ENCODE measurements at places on chromosomes 3 and 15.

GRCh38 chr3:186754006-186754405 lies 29.4 kb upstream of the EIF4A2 start:
- DNase-seq: no peak

- DNase-seq: no peak
Measured at GRCh38 chr3:149726716-149727407, 25.4 kb downstream of the COMMD2 start.

DNA sequence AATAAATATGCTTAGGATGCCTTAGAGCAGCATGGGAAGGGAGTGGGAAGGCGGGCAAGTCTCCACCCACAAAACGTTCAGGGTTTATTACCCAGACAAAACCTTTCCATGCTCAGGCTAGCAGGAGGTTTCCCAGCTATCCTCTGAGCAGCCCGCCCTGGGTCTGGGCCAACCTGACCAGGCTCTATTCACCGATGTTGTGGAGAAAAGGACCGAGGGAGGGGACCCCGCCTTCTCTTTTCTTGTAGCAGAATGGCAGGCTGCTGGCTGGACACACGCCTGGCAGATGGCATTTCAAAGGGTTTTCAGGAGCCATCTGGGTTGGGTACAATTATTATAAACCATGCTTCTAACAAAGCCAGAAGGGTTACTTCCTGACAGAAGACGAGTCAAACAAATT lies 540.9 kb downstream of the MAGI1 start:
- DNase-seq: no peak

GRCh38 chr3:193564012-193564411 lies 9.3 kb upstream of the ATP13A4 start:
- DNase-seq: no peak

DNA sequence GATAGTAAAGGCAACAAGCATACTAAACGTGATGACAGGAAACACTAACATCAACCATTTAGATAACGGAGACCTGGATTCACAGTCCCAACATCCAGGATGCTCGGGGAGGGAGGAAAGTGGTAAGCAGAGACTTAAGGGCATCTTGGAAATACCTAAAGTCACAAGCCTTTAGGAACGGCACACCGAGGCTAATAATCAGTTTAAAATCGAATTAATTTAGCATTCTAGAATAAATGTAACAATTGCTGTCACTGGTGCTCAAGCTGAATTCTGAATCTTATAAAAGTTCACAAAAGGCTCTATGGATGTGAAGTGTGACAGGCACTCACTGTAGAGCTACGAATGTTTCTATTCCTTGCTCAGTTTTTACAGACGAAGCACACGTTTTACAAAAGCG lies 1.3 kb downstream of the CD47 start:
- DNase-seq: no peak

DNA sequence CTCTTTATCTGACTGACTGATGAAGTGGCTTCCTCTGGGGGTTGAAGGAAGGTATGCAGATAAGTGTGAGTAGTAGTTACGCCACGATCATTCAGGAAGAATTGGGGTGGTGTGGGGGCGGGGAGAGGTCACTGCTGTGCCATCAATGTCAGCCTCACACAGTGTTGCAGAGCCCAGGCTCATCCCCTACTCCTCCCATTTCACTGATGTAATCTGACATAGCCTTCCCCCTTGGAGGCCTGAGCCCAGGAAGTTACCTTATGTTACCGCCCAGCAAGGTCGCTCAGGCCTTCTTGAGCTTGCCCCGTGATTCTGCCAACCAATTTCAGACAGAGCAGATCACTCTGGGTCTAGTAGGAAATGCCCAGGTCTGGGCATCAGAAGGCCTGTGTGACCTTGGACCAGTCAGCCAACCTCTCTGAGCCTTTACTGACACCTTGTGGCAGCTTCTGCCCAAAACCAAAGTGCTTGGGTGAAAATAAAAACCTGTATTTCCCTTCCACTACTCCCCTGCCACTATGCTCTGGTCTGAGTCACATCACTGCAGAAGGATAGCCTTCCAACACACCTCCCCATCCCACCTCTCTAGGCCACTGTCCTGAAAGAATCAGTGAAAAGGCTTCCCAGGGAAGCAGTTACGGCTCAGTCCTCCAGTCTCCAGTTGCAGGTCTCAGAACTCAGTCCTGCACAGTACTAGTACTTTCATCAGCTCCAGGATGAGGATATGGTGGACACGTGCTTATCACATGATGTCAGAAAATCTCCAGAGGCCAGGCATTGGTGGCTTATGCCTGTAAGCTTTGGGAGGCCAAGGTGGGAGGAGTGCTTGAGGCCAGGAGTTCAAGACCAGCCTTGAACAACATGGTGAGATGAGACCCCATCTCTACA lies 28.1 kb upstream of the INSYN1 start:
- no peak for DNase-seq

- no peak for DNase-seq
Measured at GRCh38 chr15:77535845-77536244, 96.9 kb downstream of the LINGO1 start.

GRCh38 chr15:40764629-40765103 lies 798 bp downstream of the GCHFR start:
- DNase-seq: no peak

GRCh38 chr15:101406036-101406435 lies 83.5 kb downstream of the PCSK6 start:
- DNase-seq: no peak

- no peak for DNase-seq
Measured at GRCh38 chr3:54691289-54691771, 236.5 kb downstream of the LRTM1 start.

DNA sequence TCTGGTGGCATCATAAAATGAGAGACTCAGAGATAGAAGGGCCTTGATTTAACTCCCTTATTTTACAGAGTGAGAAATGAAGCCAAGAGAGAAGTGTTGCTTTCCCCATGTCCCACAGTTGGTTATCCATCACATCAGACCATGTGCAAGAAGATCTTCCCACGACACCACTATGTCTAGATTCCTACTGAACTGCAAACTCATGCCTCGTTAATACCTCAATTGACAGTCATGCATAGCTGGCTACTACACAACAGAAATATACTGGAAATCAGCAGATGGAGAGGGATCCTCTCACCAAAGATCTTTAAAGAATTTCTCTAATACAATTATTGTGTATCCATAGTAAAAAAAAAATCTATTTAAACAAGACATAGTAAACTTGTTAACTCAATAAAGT lies 33.3 kb downstream of the PEAK1 start:
- DNase-seq: no peak

GRCh38 chr3:171932153-171932611 lies 89.0 kb downstream of the TMEM212 start:
- no peak for DNase-seq

GRCh38 chr15:87362531-87362930 lies 894.0 kb downstream of the NTRK3 start:
- DNase-seq: no peak

- DNase-seq: no peak
Measured at GRCh38 chr3:9430733-9431132, 33.3 kb downstream of the SETD5 start.

- DNase-seq: no peak
Measured at GRCh38 chr3:136141291-136141785, 54.8 kb downstream of the MSL2 start.

DNA sequence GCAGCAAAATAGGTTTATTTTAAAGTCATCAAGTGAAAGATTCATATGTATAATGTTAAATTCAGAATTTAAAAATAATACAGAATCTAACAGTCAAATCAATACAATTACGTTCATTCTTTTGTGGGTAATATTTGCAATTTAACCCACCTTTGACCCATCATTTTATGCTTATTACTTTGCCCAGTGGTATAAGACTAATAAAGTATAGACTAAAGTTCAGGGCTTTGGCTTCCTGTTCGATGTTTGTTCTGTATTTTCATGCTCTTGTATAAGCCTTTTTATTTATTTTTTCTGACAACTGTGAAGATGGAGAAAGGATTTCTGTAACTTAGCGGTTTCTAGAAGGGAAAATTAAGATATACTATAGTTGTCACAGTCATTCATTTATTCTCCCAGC lies 44.3 kb upstream of the EIF3J start:
- no peak for DNase-seq

DNA sequence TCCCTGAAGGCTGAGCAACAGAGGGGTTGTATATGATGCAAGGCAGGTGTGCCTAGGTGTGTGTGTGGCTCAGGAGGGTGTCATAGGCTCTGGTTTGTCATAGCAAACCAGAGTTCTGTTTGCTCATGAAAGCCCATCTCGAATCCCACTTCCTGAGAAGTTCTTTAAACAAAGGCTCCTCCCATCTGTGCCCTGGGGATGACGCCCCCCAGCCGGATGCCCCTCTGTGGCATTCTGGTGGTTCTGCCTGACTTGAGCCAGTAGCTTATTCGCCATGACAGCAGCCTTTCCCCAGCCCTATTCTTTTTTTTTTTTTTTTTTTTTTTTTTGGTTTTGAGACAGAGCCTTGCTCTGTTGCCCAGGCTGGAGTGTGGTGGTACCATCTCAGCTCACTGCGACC lies 45.4 kb downstream of the PDIA5 start:
- DNase-seq: no peak

GRCh38 chr3:44359146-44359751 lies 20.7 kb downstream of the TCAIM start:
- DNase-seq: no peak

DNA sequence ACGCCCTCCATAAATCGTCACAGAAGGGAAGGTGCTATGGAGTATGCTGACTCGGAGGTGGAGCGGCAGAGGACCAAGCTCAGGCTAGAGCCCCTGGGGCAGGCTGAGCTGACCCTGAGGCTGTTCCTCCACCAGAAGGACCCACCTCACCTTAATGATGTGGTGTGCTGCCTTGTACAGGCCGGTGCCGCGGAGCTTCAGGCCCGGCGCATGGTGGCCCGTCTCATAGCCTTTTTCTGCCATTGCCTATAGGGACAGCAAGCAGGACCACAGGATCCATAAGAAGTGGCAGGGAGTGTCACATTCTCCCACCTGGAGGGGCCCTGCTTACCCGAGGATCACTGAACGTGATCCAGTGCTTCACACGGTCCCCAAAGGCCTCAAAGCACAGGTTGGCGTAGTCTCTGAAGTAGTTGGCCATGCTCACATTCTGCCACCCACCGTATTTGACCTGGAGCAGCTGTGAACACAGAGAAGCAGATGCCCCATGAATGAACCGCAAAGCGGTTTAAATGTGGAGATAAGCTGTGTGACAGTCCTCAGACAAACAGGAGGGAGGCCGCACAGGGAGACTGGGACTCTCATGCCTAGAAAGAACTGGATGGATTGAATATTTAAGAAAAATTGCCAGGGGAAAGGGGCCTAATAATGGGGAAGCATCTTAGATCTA lies 4.8 kb downstream of the LCTL start:
- no peak for DNase-seq

GRCh38 chr3:101195951-101196713 lies 124.2 kb downstream of the IMPG2 start:
- DNase-seq: no peak

DNA sequence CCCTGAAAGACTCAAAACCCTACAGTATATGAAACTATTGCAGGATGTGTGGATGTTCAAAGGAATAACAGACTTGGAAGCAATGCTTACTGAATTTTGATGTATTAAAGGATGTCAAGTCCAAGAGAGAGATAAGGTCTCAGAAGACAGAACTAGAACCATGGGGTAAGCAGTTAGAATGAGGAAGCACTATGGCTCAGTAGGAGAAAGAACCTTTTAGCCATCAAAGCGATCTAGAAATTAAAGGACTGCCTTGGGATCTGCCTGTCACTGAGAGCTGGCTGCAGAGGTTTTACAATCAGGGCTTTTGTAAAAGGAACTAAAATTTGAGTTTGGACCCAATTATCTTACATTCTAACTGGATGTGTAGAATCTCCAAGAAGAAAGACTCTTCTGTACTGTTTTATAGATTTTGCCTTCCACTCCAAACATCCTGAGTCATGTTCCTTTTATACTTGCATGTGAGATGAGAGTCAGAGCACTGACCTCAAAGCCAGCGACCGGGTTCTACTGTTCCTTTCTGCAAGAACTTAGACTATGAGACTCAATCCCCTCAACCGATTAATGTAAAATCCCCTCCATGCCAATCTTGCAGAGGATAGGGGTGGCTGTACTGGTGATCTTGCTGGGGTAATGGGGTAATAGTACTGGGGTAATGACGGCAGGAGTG lies 412.3 kb upstream of the TPRG1 start:
- DNase-seq: no peak

GRCh38 chr15:85604194-85604593 lies 190.5 kb downstream of the KLHL25 start:
- DNase-seq: no peak

GRCh38 chr15:65758242-65758641 lies 33.9 kb downstream of the DENND4A start:
- no peak for DNase-seq
